ENCODE measurements at places on chromosomes 13 and 19. TPM values are rescaled to one million over a fixed set of nuclear protein-coding genes. Genes with fewer than 3 reads are reported as not detected.

ICAM5 gene
- 49.0 TPM for total RNA-seq

KLK15 gene
- not detected for total RNA-seq

TTC9B gene
- total RNA-seq = 59.1 TPM

CASP14 gene
- not detected for total RNA-seq

LILRA2 gene
- total RNA-seq = 4.5 TPM

ZNF813 gene
- total RNA-seq = 1.3 TPM

TUBA3C gene
- not detected for total RNA-seq

IL17D gene
- 34.5 TPM for total RNA-seq

RPS15 gene
- total RNA-seq = 504 TPM

KIR2DL1 gene
- not detected for total RNA-seq

Measured in dorsolateral prefrontal cortex (tissue), 122 donors.